ENCODE measurements at places on chromosomes 16 and 17.

- DNase-seq: no peak
Observed at GRCh38 chr17:67585077-67585602, 132.6 kb upstream of the NOL11 start.

DNA sequence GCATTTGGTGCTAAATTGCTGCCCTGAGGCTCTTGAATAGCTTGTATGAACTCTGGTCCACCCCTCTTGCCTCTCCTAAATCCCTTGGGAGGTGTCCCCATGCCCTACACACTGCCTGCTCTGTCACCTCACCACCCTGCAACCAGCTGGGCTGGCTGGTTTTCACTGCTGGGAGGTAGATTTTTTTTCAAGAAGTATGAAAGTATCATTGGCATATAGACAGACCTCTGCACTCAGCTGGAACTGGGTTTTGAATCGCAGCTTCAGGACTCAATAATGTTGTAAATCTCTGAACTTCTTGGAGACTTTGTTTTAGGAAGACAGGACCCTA lies 184.9 kb downstream of the MSI2 start:
- DNase-seq: no peak

- DNase-seq: peak; percentile 94
Observed at GRCh38 chr17:44014437-44015172, at the start of gene TMEM101. TMEM101 (minus strand) TSS chr17:44014963; CDS start chr17:44014952, 11 bp downstream.

DNA sequence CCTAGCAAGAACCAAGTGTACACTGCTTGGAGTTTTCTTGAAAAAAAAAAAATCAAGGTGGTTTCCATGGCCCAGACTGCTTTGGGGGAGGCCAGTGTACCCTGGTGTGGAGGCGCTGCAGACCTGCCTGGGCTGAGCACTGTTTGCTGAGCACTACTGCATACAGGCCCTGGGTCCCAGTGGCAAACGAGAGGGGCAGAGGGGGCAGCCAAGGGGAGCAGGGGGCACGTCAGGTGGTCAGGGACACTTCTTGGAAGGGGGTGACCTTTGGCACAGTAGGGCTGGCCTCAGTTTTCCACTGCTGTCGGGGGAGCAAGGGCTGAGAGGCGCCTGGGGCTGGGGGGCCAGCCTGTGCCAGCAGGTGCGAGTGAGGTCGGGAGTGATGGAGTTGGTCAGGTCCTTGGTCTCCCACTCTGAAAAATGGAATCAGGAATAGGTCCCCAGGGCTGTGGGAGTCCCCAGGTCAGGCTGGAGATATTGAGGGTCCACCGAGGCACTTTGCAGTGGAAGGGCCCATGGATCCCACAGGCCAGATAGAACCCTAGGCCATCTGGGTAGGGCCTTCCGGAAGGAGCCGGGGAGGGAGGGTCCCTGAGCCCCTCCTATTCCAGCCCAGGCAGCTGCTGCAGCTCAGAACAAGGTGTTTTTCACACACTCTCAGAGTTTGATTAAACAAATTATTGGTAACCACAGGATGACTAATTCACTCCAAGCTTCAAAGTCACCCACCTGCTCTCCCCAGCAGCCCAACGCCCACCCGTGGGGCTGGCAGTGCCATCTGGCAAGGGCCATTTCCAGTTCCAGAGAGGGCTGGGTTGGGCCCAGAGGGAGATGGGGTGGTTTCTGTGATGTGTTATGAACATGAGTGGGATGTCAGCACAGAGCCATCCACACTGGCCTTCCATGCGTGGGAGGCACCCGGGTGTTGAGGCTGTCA lies 3.5 kb downstream of the ZFPM1 start:
- no peak for DNase-seq

DNA sequence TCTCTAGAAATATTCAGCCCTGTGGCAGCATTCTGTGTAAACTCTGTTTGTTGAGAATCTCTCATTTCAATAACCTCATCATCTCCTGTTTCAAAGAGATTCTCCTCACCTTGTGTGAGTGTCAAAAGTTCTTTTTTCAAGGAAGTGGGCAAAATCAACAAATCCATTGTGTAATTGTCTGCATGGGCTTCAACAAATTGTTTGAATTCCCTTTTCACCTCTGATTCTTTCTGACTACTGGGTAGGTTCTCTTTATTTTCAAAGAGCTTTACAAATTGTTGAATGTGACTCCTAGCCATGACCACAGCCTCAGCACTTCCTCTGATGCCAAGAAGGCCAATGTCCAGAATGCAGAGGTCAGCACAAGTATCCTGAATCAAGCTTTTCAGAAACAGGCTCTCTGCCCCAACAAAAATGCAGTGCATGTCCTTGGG lies 48.0 kb downstream of the N4BP1 start:
- no peak for DNase-seq

GRCh38 chr17:78442648-78443218 lies 64.3 kb downstream of the PGS1 start:
- peak; percentile 81 for DNase-seq

DNA sequence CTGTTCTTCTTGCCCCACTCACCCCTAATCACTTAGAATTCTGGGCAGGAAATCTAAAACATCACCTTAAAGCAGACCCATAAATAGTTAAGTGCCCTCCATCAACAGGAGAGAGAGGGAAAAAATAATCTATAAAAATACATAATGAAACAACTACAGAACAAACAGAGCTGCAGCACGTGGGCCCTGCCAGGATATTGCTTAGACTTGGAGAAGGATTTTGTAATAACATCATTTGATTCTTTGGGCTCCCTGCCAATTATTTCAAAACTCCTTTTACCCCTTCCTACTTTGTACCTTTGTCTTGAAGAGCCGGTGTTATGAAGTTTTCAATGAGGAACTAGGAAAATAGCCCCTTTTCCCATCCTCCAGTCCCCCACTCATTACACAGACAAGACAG lies 130.6 kb upstream of the TOX3 start:
- no peak for DNase-seq

DNA sequence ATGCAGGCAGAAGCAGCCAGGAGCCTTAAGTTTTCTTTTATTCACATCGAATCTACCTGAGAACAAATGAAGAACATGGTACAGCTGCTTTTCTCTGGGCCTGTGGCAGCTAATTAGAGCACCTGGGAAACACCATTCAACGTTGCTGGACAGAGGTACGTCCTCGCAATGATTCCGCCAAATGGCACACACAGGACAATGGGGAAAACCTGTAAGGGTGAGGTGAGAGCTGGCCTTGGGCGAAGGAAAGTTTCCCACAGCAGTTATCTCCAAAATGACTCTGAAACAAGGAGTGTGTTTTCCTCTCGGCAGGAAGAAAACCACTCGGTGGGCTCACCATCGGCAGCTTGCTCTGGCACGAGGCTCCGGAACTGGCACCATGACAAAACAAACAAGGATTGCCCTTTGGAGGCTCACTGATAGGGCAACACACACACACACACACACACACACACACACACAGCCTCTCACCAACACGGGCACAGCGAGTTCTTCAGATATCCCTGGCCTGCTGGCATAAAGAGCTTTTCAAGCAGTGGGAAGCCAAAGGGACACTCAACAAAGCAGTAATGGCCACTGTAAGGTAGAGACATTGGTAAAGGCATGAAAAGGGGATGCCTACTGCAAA lies 73.7 kb downstream of the ZFHX3 start:
- no peak for DNase-seq
